ENCODE measurements at places on chromosomes 11 and 22.

DNA sequence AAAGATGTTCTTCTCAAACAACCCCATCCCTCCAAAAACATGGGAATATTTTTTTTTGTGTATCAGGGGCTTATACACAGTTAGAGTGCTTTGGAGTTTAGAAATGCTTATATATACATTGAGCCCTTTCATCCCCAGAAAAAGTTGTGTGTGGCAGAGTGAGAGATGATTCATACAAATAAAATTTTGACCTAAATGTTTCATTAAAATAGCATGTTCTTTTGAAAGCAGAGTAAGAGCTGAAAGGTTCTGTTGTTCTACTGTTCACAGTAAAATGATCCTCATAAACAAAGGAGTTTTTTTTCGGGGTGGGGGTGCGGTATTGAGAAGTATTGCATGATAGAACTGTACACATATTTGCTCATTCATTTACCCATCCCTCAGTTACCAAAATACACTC lies 512.4 kb downstream of the DLG2 start:
- no peak for DNase-seq

DNA sequence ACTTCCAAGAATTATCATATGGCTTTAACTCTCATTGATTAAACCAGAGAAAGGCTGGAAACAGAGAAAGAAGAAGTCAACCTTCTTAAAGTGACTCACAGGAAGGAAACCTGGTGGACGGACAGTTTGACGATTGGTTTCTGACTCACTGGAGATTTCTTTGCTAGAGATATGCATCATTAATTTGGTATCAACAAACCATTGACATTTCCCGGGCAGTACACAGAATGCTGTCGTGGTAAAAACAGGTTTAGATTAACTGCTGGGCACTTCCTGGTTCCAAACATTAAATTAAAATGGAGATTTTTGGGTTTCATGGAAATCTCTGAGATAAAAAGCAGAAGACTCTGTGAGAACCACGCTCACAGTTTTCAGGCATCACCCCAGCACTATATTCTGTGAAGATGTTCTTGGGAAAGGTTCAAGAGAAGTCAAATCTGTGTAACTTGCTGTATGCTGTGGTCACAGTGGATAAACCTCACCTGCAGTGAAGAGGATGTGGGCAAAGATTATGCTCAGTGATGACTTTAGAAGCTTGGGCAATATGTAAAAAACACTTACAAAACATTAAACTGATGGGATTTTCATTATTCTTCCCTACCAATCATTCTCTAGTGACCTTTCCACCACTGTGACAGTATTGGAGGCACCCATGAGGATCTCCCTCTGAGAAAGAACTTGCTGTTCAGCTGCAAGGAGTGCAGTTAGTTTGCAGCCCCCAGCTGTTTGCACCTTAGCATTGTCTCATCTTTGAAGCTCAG lies 61.1 kb upstream of the CD44 start:
- no peak for DNase-seq

GRCh38 chr22:19731361-19732135 lies 8.2 kb downstream of the GP1BB start:
- no peak for DNase-seq

- no peak for DNase-seq
These were observed at the start of gene PTH for GRCh38 chr11:13495929-13496328. PTH (minus strand) TSS chr11:13495997; CDS start chr11:13492855, 3,142 bp downstream.

DNA sequence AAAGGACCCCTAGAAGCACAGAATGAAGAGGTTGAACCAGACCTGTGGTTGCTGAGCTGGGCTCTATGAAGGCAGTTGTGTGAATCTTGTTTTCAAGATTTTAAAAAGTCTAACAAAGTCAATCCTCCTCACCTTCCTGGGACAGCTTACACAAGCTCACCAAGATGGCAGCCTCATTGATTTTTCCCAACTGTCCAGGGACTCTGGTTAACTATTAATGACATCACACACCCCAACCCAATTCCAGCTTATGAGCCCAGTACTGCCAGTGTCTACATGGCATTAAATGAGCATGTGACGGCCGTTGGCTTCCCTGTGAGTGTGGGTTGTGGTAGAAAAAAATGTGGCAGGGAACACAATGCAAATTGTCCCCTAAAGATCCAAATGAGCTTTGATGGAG lies 137.0 kb downstream of the CHST1 start:
- no peak for DNase-seq

- DNase-seq = no peak
These were observed 21.1 kb upstream of the PLET1 start for GRCh38 chr11:112281726-112282125.

DNA sequence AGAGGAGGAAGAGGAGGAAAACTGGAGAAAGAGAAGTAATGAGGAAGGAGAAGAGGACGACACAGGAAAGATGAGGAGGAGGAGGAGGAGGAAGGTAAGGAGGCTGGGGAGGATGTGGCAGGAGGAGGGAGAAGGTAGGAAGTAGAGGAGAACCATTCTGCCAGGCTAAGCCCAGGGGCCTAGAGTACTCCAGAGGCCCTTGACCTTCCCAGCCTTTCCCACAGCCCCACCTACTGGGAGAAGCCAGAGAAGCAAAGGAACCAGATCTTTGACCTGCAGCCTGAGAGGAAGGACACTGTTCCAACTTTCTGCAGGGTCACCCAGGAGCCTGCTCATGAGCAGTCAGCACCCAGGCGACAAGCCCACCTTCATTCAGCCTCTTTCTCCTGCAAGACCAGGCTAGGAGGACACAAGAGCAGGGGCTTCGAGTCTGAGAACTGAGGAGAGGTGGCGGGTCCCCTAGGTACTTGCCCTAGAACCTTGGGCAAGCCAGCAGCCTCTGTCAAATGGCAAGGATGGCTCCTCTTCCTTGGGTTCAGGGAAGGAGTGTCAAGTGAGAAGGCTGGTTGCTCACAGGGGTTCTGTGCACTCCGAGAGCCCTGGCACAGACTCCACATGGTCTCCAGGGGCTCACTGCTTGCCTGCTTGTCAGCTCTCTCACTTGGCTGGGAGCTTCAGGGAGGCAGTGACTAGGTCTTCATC lies 27.9 kb upstream of the OAF start:
- DNase-seq = no peak

DNA sequence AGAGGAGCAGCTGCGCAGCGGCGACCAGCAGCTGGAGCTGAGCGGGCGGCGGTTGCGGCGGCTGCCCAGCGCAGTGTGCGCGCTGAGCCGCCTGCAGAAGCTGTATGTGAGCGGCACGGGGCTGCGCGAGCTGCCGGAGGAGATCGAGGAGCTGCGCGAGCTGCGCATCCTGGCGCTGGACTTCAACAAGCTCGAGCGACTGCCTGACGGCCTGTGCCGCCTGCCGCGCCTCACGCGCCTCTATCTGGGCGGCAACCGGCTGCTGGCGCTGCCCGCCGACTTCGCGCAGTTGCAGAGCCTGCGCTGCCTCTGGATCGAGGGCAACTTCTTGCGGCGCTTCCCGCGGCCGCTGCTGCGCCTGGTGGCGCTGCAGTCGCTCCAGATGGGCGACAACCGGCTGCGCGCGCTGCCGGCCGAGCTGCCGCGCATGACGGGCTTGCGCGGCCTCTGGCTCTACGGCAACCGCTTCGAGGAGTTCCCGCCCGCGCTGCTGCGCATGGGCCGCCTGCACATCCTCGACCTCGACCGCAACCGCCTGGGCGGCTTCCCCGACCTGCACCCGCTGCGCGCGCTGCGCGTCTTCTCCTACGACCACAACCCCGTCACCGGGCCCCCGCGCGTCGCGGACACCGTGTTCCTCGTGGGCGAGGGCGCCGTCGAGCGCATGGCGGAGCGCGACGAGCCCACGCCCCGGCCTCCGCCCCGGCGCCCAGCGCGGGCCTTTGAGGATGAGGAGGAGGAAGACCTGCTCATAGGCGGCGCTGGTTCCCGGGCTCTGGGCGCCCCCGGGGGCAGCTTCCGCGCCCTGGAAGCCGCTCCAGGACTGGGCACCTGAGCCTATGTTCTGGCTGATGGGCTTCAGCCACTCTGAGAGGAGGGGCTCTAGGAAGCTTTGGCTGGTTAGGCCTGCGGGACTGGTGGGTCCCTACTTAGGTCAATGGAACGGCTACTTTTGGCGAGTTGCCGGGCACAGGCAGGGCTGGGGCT lies 787 bp downstream of the LRRC10B start:
- peak; percentile 77 for DNase-seq

DNA sequence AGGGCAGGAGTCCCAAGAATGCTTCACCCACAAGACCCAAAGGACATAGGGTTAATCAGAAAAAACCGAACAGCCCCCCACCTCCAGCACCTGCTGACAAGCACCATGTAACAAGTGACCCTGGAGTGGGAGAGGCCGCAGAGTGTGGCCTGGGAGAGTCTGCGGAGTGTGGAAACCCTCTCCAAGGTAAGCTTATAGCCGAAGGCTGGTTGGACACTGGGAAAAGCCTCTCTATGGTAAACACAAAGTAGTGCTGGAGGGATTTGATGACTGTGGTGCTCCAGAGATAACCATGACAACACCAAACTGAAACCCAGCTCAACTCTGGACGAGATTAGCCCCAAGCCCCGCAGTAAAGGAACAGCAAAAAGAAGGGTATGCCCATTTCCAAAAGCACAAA lies 19.2 kb downstream of the ASCL2 start:
- no peak for DNase-seq

DNA sequence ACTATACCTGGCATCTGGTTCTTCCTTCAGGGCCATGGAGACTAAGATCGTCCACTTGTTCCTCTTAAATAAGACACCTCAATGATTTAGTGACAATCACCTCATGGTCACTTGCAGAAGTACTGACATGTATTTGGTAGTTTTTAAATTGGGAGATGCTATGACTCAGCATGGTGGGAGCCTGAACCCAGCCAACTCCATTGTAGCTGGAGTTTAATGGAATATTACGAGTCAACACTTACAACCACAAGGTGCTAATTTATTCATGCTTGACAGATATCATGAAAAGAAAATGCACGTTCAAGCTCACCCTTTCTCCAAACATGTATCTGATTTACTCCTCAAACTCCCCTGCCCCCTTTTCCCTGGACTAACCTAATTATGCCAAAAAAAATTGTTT lies 16.6 kb upstream of the APOL3 start:
- no peak for DNase-seq

DNA sequence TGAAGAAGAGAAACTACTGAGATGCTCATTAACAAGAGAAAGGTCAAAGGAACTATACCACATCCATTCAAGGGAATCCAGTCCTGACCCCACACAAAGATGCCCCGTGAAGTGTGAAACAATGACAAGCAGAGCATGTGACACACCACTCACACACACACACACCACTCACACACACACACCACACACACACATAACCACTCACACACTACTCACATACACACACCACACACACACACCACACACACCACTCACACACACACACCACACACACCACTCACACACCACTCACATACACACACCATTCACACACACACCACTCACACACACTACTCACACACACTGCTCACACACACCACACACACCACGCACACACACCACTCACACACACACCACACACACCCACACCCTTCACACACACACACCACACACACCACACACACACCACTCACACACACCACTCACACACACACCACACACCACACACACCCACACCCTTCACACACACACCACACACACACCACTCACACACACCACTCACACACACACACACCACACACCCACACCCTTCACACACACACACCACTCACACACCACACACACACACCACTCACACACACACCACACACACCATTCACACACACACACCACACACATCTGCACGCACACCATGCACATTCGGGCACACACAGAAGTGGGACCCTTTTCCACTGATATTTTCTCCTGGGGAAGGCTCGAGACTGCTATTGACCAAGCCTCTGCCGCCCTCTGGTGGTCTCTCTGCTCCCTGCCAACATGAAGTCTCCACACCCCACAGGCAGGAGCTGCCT lies 32.0 kb upstream of the COMT start:
- DNase-seq = peak; percentile 67

DNA sequence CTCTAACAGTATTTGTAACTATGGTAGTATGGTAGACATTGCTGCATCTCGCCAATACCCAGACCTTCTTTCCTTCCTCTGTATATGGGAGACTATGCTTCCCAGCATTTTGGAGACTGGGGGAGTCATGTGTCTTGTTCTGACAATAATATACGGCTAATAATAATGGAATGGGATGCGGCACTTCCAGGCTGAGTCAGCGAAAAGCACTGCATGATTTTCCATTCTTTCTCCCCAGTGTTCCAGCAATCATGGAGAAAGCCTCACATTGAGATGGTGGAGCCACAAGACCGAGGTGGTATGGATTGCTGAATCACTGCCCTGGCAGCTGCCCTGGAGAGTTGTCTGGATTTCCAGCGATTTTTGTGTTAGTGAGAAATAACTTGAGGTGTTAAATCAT lies 77.1 kb upstream of the FIBIN start:
- DNase-seq = no peak

- no peak for DNase-seq
These were observed 504.3 kb downstream of the FAM181B start for GRCh38 chr11:82229341-82229740.

- no peak for DNase-seq
These were observed 88.5 kb downstream of the ARL14EP start for GRCh38 chr11:30411383-30411782.

DNA sequence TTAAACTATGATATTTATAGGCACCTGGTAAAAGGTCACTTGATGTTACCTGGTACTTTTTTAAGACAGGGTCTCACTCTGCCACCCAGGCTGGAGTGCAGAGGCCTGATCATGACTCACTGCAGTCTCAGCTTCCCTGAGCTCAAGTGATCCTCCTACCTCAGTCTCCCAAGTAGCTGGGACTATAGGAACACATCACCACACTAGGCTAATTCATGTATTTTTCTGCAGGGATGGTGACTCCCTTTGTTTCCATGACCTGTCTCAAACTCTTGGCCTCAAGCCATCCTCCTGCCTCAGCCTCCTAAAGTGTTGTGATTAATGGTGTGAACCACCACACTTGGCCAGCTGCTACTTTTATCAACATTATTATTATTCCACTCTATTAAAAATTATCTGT lies 47.6 kb downstream of the OR4C45 start:
- DNase-seq = no peak

DNA sequence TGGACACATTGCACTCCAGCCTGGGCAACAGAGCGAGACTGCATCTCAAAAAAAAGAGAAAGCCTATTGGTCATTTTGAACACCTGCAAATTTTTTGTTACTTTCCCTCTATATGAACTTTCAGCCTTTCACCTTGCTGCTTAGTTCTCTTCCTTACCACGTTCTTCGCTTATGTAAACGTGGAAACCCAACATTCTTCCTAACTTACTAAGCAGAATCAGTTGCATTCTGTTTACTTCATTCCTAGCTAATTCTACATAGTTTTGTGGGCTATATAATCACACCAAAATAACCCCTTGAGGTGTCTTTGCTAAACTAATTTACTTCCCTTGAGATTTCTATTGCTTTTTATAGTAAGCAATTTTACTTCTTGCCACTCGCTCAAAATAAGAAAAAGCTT lies 23.2 kb downstream of the MS4A4A start:
- no peak for DNase-seq
